ENCODE measurements at places on chromosomes 6 and 20. TPM values are rescaled to one million over a fixed set of nuclear protein-coding genes. Genes with fewer than 3 reads are reported as not detected.

DNA sequence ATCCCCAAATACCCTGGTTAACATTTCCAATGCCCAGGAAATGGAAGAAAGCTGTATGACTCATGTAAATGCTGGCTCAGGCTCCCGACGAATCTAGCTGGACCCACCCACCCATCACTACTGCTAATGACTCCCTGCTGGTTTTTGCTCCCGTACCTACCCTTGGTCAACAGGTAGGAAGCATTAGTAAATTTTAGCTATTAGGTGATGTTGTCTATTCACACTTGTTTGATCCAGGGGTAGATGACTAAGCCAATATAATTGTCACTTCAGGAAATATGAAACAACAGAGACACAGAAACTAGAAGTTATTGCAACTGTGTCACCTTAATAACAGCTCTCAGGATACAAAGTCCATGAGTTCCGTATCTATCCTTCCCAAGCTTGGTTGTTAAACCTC lies 94.4 kb upstream of the BEND6 start:
- DNase-seq: no peak

- DNase-seq: no peak
These were observed 439.2 kb downstream of the C6orf118 start for GRCh38 chr6:164870164-164870563.

DNA sequence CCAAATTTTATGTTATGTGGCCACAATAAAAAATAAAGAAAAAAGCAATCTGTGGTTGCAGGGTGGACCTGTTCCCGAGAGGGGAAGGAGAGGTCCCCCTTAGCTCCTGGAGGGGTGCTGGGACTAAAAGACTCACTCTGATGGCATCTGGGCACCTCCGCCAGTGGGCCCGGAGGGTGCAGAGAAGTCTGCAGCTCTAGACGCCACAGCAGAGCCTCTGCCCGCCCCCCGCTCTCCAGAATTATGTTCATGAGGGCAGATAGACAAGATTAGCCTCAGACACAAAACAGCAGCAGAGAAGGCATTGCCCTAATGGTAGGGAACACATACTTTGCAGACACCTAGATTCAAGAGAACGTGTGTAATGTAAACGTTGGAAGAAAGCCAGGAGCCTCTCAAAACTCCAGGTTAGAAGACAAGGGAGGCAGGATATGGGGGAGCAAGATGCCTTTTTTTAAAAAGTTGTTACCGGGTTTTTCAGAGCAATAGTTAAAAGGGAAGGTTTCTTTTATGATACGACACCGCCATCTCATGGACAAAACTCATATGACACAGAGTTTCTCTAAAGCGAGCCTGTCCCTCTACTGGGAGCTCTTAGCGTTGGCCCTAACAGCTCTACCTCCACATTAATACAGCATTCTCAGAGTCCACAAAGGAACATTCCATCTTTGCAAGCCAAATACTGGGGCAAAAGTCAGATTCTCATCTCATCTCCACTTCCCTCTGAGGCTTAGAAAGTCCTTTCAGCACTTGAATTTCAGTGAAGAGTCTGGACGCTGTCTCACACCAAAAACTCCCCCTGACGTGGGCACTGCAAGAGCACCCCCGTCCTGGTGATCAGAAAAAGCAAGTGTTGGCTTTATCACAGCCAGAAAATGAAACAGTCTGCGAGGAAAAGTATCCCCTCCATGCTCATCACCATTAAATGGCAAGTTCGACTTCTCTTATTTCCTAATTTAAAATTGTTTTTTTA lies 47.2 kb downstream of the FOXF2 start:
- no peak for DNase-seq

GRCh38 chr20:51419231-51419630 lies 123.3 kb downstream of the NFATC2 start:
- no peak for DNase-seq

GRM1 gene
- total RNA-seq: 0.17 TPM

GRCh38 chr6:122081921-122082320 lies 317.5 kb upstream of the HSF2 start:
- no peak for DNase-seq

SCGN gene
- total RNA-seq: 1.2 TPM

ZNF334 gene
- total RNA-seq: 32.9 TPM

DNA sequence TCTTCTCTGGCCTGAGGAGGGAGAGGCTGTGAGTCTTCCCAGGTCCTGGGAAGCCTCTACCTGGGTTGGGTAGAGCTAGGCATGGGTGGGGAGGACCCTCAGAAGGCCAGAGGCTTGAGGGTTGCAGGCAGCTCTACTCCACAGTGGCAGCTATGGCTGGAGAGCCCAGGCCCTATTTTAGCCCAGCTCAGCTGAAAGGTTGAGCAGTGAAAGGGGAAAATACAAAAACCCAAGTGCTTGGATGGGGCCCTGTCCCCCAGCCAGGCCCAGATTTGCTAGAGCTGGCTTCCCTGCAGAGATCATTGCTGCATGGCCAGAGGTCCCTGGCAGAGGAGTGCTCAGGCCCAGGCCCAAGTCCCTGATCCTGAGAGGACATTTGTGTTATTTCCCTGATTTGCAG lies 45.7 kb downstream of the SUN5 start:
- no peak for DNase-seq

GRCh38 chr6:119370080-119370479 lies 20.5 kb upstream of the MAN1A1 start:
- DNase-seq: no peak

DNA sequence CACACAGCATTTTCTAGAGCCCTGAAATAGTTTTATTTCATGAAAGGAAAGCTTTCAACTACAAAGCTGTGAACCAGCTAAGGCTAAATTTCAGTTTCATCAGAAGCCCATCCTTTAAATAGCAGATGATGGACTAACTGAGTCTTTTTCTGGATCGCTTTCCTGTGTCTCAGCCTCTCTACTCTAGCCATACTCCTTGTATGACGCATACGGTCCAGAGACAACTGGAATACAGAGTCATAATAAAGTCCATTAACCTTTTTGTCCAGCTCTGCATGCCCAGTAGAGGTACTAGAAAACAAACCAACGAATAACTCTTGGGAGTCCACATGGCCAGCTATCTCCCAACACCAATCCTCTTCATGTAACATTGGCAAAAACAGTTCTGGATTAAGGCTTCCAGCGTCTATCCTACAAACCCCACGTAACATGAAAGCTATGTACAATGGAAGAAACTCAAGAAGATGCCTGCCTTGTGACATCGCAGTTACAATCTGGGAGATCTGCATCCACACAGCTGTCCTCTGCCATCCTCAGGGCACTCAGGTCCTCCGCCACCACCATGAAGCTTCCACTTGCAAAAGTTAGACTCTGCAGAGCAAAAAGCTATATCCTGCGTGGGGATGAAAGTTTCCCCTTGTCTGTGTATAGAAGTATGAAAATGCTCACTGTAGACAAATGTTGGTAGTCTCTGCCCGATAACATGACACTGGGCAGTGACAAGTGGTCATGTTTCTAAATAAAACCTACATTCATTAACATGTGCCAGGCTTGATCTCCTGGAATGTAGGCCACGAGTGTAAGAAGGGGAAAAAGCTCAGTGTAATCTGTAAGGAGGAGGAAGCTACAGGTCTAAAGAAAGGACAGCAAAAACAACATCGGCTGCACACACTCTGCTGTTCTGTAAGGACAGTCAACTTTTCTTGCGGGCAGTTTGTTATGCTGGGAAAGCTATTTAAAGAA lies 360.4 kb downstream of the ESR1 start:
- no peak for DNase-seq

SPATS1 gene
- not detected for total RNA-seq

- DNase-seq: no peak
These were observed 894 bp downstream of the PYGB start for GRCh38 chr20:25248786-25249172.

MCCD1 gene
- total RNA-seq: not detected
